ENCODE measurements at places on chromosomes 2 and 18.

DNA sequence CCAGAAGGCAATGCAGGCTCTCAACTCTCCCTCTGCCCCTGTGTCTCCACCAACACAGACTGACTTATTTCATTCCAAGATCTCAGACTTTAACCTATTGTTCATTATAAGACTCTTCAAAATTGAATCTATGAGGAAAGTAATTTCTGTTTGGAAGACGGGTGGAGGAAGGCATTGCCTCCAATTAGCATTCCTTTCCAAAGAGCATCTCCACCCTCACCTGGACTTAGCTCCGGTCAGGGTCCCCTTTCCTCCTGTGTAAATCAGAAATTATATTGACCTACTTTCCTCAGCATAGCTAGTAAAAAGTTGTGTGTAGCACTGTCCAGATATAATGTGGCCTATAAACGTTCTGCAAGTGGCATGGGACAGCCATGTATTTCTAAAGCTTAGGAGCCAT is 230.4 kb upstream of the ACVR2A start:
- no peaks in the 10 kb centered on the region for H3K27me3 ChIP-seq
- no peaks in the 10 kb centered on the region for H3K36me3 ChIP-seq
- no peak overlapping the region for H3K4me3 ChIP-seq
- H3K27ac ChIP-seq: no peak overlapping the region
- no peaks in the 10 kb centered on the region for H3K4me1 ChIP-seq
- no peak for DNase-seq

GRCh38 chr2:64212346-64212745 is 68.1 kb upstream of the PELI1 start:
- H3K27me3 ChIP-seq: no peaks in the 10 kb centered on the region
- H3K4me3 ChIP-seq: no peak overlapping the region
- no peak overlapping the region for H3K27ac ChIP-seq
- no peaks in the 10 kb centered on the region for H3K36me3 ChIP-seq
- DNase-seq: no peak

DNA sequence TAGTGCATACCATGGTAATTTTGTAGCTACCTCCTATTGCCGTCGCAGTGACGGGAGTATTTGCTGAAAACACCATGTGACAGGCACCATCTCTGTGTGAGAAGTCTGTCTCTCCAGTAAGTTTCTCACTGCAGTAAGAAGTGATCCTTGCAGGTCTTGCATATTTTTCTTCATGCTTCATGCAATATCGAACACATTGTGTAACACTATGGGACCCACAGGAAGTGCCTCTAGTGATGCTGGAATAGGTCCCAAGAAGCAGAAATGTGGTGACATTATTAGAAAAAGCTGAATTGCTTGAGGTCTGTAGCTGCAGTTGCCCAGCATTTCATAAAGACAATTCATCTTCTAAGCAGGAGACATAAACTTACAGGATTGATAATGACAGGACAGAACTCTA is 167.6 kb downstream of the DCDC2C start:
- no peaks in the 10 kb centered on the region for H3K4me1 ChIP-seq
- H3K27me3 ChIP-seq: no peaks in the 10 kb centered on the region
- no peak overlapping the region for H3K4me3 ChIP-seq
- DNase-seq: no peak

DNA sequence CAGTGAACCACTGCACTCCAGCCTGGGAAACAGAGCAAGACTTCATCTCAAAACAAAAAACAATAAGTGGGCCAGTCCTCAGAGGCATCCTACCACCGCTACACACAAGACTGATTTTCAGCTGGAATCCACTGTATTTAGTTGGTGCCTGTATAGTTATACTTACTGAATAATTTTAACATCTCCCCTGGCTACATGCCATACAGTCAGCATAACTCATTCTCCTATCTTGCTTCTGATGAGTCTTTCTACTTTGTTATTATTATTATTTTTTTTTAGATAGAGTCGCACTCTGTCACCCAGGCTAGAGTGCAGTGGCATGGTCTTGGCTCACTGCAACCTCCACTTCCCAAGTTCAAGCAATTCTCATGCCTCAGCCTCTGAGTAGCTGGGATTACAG is 19.9 kb upstream of the CAB39 start:
- H3K36me3 ChIP-seq: no peaks in the 10 kb centered on the region
- H3K4me1 ChIP-seq: no peaks in the 10 kb centered on the region
- H3K27me3 ChIP-seq: no peaks in the 10 kb centered on the region
- no peak for DNase-seq

GRCh38 chr2:54329482-54330161 is 73.6 kb upstream of the TSPYL6 start:
- no peak for DNase-seq
- no peaks in the 10 kb centered on the region for H3K36me3 ChIP-seq
- H3K27me3 ChIP-seq: no peaks in the 10 kb centered on the region
- H3K4me3 ChIP-seq: no peak overlapping the region
- peak overlapping the region; percentile 98 for H3K27ac ChIP-seq

GRCh38 chr2:17805717-17806363 is 10.4 kb upstream of the MSGN1 start:
- DNase-seq: no peak
- no peaks in the 10 kb centered on the region for H3K4me1 ChIP-seq
- no peak overlapping the region for H3K27ac ChIP-seq
- no peak overlapping the region for H3K4me3 ChIP-seq

DNA sequence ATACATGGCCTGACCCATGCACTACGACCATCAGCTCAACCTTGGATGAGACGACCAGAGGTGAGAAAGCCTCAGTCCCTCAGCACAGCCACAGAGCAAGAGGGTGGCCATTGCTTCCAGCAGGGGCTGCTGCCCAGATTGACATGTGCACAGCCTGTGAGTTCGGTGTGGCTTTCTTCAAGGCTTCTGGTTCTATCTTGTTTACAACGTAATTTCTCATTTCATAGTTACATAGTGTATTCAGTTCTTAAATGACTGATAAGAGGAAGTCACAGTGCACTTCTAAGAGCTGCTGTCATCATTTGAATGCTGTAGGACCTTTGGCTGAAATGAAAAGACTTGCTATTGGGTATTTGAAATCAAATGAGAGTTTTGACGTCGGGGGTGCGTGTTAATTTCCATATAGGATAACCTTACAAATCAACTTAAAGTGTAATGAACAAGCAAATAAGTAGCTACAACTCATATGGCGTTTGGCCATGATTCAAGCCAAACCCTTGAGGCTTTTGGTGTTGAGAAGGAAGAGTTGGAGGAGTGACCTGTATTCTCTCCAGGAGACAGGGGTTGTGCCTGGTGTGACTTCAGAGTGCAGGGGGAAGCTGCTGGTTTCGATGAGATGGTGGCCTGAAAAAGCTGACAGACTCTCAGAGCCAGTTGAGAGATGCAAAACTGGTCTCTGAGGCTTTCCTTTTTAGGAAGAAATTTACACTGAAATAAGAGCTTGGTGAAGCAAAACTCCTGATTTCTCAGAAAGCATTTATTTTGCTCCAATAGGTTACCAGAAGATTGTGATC is 51.0 kb downstream of the TSHZ1 start:
- no peak for DNase-seq
- H3K27me3 ChIP-seq: no peaks in the 10 kb centered on the region
- H3K36me3 ChIP-seq: no peaks in the 10 kb centered on the region

GRCh38 chr2:134097740-134098139 is 156.1 kb upstream of the MGAT5 start:
- H3K4me3 ChIP-seq: no peak overlapping the region
- H3K4me1 ChIP-seq: peaks cover 7% of the 10 kb centered on the region
- no peaks in the 10 kb centered on the region for H3K27me3 ChIP-seq
- H3K27ac ChIP-seq: no peak overlapping the region
- DNase-seq: no peak
- no peaks in the 10 kb centered on the region for H3K36me3 ChIP-seq

DNA sequence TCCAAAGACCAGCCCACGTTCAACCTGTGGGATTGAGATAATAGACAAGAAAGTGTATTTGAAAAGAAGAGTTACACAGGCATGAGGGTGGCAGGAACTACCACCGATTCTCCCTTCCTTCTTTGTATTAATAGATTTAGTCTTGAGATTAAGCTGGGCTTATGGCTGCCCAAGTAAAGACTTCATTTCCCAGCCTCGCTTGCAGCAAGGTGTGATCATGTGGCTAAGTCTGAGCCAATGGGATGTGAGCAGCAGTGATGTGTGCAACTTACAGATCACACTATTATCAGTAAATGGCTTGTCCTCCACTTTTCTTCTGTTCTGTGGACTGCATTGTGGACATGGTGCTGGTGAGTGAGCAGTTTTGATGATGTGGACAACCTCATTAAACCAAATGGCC is 101.7 kb downstream of the POLR1A start:
- no peaks in the 10 kb centered on the region for H3K27me3 ChIP-seq
- no peaks in the 10 kb centered on the region for H3K36me3 ChIP-seq
- no peak overlapping the region for H3K4me3 ChIP-seq
- peaks cover 3% of the 10 kb centered on the region for H3K4me1 ChIP-seq
- H3K27ac ChIP-seq: no peak overlapping the region

DNA sequence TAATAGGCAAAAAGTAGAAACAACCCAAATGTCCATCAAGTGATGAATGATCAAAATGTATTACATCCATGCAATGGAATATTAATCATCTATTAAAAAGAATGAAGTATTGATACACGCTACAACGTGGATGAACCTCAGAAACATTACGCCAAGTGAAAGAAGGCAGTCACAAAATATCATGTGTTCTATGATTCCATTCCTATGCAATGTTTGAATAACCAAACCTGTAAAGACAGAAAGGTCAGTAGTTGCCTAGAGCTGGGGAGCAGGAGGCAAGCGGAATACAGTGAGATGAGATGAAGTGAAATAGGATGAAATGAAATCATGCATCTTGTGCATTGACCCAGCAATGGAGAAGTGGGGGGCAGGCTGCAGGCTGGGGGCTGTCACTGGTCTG is 17.9 kb upstream of the COL6A3 start:
- no peaks in the 10 kb centered on the region for H3K4me1 ChIP-seq
- no peaks in the 10 kb centered on the region for H3K36me3 ChIP-seq
- no peak overlapping the region for H3K4me3 ChIP-seq
- no peak for DNase-seq
- H3K27ac ChIP-seq: no peak overlapping the region

- H3K4me1 ChIP-seq: no peaks in the 10 kb centered on the region
- DNase-seq: no peak
- H3K27ac ChIP-seq: no peak overlapping the region
- no peaks in the 10 kb centered on the region for H3K36me3 ChIP-seq
- no peak overlapping the region for H3K4me3 ChIP-seq
These were observed 18.6 kb downstream of the ERMN start for GRCh38 chr2:157307021-157307420.

DNA sequence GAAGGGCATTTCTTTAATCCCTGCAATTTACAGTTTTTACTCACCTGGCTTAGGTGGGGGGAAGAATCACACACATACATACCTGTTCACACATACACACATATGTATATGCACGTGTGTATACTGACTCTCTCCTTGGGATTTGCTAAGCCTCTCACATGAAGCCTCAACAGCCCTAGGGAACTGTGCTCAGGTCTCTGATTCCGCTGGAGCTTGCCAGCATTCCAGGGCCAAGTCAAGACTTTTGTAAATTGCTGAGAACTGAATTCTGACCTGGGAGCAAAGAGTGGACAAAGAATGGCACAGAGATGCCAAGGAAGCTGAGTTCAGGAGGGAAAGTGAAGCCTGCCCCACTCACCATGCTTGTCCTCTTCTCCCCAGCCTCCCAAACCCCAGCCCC is 177.3 kb downstream of the TMEM247 start:
- no peaks in the 10 kb centered on the region for H3K27me3 ChIP-seq
- no peaks in the 10 kb centered on the region for H3K4me1 ChIP-seq
- H3K36me3 ChIP-seq: no peaks in the 10 kb centered on the region
- H3K27ac ChIP-seq: no peak overlapping the region
- no peak for DNase-seq

Measured in tibial nerve (tissue), 4 donors.